ENCODE measurements at places on chromosomes 6 and 20.
A peak's percentile ranks its signal among the peaks of the same experiment; 100 is the strongest.

- H3K4me3 ChIP-seq = no peak overlapping the region
- no peaks in the 10 kb centered on the region for H3K36me3 ChIP-seq
- no peaks in the 10 kb centered on the region for H3K27me3 ChIP-seq
- H3K4me1 ChIP-seq = peaks cover 9% of the 10 kb centered on the region
- H3K27ac ChIP-seq = no peak overlapping the region
Observed at GRCh38 chr6:131067521-131067920, 4.5 kb upstream of the EPB41L2 start.

- H3K27ac ChIP-seq = no peak overlapping the region
- no peak for DNase-seq
- no peaks in the 10 kb centered on the region for H3K4me1 ChIP-seq
- no peaks in the 10 kb centered on the region for H3K27me3 ChIP-seq
Observed at GRCh38 chr20:3339076-3339475, 68.4 kb downstream of the DNAAF9 start.

- peaks cover 60% of the 10 kb centered on the region for H3K27me3 ChIP-seq
- no peak for DNase-seq
- H3K27ac ChIP-seq = no peak overlapping the region
- no peak overlapping the region for H3K4me3 ChIP-seq
Observed at GRCh38 chr20:51028616-51029212, 5.8 kb upstream of the KCNG1 start.

GRCh38 chr6:136991646-136992045 lies 53.1 kb downstream of the IL20RA start:
- no peak overlapping the region for H3K4me3 ChIP-seq
- H3K27ac ChIP-seq = no peak overlapping the region
- no peak for DNase-seq
- H3K27me3 ChIP-seq = no peaks in the 10 kb centered on the region

- H3K27me3 ChIP-seq = no peaks in the 10 kb centered on the region
- peak overlapping the region; percentile 61 for H3K27ac ChIP-seq
- peaks cover 12% of the 10 kb centered on the region for H3K4me1 ChIP-seq
- peak overlapping the region; percentile 68 for H3K4me3 ChIP-seq
Observed at GRCh38 chr6:57173886-57174510, 1.9 kb downstream of the BAG2 start.

DNA sequence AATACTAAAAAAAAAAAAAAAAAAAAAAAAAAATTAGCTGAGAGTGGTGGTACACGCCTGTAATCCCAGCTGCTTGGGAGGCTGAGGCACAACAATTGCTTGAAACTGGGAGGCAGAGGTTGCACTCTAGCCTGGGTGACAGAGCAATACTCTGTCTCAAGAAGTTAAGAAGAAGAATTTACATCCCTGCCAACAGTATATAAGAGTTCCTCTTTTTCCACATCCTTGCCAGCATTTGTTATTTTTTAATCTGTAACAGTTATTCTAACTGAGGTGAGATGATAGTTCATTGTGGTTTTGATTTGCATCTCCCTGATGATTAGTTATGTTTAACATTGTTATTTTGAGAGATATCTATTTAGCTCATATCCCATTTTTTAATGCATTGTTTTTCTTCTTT lies 20.3 kb upstream of the DYNLRB1 start:
- DNase-seq = no peak
- H3K4me1 ChIP-seq = no peaks in the 10 kb centered on the region
- peaks cover 99% of the 10 kb centered on the region for H3K36me3 ChIP-seq
- no peak overlapping the region for H3K4me3 ChIP-seq
